ENCODE measurements at places on chromosomes 16 and 17.

GRCh38 chr17:12545877-12546513 is 119.7 kb upstream of the MYOCD start:
- no peak for DNase-seq

DNA sequence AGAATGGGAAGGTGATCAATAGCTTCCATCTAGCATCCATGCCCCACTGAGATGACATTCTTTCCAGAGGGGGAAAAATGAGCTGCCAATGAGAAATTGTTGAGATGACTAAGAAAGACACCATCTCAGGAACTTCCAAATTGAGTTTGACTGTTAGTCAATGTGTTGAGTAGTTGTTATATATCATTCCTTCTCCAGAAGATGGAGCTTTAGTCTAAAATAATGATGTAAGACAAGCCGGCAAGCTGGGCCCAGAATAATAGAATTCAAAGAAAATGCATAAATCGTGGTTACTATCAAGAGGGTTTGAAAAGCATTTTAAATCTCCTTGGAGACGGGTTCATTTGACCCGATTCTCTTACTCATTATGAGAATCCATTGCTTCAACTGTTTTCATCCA is 71.0 kb upstream of the ATF7IP2 start:
- no peak for DNase-seq

DNA sequence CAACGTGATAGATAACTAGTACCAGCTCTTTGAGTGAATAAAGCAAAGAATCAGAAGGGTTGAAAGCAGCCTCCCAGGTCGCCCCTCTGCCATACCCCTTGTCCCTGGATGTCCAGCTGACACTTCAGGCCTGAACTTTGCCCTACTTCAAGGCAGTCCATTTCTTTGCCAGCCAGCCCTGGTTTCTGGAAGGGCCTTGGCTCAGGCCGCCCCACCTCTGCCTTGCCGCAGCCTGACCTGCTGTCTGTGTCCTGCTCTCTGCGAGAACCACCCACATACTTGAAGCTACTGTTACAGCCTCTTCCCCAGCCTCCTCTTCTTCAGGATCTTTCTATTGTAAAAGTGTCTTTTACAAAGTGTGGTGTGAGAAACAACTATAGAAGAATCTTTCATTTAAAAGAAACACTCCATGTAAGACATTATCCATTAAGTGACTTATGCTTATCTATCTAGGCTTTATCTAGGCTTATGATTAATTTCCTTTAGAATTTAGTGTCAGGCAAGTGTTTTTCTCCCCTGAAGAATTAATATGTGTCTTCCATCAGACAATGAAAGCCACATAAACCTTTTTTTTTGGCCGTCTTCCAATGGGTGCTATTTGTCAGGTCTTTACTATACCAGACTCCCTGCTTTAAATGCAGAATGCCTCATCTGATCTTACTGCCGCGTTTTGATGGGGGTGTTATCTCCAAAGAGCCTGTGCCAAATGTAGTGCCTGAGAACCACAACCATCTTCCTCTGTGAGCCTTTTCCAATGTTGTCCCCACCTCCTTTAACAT is 133.9 kb downstream of the SOCS1 start:
- DNase-seq = no peak

GRCh38 chr17:45296003-45296832 is 20.6 kb downstream of the MAP3K14 start:
- DNase-seq = no peak

- DNase-seq = no peak
Measured at GRCh38 chr16:55189682-55190636, 134.0 kb upstream of the IRX6 start.

- no peak for DNase-seq
Measured at GRCh38 chr17:34390649-34391048, 27.6 kb upstream of the CCL1 start.

Measured in NCI-H526 treated with DMSO at 0.1 percent for 48 hours (cell line).